Activated CD4-positive, alpha-beta memory T cell treated with anti-CD3 and anti-CD28 coated beads for 36 hours (primary cell): ENCODE measurements at places on chromosomes 1 and 21.

- no peak for DNase-seq
Observed at GRCh38 chr1:1596493-1597274, 3.3 kb downstream of the FNDC10 start.

GRCh38 chr1:81232420-81232819, 568.3 kb upstream of the ADGRL2 start:
- DNase-seq: no peak

DNA sequence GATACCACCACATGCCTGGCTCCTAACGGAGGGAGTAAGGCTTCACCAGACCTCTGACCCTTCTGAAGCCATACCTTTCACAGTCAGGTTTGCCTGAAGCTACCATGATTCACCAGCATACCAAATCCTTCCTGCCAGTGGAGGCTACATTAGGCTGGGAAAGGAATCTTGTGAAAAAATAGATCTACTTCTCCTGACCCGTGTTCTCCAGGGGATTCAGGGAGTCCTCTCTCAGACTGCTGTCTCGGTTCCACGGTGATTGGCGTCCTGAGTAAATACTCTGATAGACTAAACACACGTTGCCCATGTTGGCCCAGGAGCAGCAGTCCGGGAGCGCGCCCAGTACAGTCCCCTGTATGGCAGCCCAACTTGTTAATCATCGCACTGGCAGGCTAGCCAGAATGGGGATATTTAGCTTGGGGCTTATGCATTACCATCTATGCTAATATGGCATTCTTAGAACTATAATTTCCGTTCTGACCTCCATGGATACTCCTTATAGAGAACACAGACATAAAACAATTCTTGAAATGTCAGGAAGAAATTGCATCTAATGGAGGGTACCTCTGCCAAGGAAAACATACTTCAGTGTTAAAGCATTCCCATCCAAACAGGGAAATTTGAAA, 173.2 kb downstream of the ROR1 start:
- no peak for DNase-seq

DNA sequence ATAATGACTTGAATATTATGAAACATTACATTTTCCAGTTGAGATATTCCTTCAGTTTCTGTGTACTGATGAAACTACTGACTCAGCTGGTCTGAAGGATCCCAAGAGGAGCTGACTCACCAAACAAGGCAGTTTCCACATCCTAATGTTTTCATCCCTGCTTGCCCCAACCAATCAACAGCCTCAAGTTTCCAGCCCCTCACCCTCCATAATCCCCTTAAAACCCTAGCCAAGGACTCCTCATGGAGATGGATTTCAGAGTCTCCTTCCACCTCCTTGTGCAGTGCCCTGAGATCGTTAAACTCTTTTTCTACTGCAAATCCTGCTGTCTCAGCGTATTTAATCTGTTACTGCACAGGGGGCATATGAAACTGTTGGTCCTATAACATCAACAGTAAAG, 83.1 kb upstream of the HAO2 start:
- no peak for DNase-seq

DNA sequence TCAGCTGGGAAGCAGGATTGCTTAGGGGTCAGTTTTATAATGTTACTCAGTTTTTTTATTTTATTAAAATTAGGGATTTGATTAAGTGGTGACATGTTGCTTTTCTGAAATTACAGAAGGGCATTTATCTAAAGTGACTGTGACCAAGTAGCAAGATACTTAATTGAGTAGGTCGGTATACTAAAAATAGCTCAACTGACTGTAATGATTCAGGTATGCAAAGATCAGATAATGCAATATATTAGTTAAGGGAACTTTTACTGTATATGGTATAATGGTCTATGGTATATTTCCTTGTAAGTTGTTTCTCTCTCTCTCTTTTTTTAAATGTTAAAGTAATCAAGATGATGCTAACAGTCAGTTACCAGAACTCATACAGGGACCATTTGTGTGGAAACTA, 26.2 kb downstream of the RLF start:
- DNase-seq: no peak

DNA sequence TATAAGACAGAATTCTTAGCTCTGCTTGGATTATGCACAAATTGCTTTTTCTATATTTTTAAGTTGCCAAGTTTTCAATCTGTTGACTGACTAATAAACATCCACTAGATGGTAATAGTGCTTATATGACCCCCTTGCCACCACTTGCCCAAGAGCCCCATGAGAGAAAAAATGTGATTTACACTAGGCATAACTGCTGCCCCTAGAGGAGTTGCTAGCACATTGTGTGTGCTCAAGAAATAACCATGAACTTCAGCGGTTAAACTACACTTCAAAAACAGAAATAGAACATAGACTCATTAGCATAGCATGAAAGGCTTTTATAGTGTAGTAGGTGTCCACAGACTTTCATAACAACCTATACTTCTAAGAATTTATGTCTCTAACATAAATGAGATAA, 61.4 kb downstream of the BRINP3 start:
- DNase-seq: no peak

DNA sequence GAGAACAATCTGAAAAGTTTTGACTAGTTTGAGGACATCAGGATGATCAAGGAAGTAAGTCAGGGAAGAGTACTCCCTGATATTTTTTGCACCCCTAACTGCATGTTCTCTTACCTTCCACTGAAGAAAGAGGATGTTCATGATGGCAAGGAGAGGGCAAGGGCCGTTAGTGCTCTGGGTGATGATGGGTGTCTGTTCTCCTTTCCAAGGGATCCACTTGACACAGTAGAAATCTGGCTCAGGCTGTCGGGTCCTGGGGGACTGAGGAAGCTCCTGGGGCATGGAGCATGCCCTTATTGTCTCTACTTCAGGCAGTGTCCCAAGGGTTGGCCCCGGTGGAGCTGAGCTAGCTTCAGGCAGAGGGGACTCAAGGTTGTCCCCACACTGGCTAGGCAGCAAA, 4.7 kb downstream of the MINDY1 start:
- DNase-seq: no peak

DNA sequence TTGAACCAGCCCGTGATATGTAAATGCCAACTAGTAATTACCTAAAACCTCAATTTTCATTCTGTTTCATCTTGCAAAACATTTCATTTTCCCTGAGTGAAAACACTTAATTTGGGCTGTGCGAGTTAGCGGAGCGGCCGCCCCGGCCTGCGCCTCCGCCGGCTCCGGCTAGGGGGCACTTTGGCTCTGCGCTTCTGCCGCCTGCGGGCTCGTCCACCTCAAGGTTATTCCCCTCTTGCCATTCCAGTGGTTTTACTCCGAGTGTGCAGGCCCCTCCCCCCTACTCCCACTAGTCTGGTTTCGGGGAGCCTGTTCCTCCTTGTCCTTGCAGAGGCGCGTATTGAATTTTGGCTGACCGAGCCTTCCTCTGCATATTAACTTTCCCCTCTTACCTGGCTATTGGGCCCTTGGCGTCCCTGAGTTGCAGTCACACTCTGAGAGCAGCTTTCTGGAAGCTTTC, 55.6 kb downstream of the PEX14 start:
- DNase-seq: no peak

DNA sequence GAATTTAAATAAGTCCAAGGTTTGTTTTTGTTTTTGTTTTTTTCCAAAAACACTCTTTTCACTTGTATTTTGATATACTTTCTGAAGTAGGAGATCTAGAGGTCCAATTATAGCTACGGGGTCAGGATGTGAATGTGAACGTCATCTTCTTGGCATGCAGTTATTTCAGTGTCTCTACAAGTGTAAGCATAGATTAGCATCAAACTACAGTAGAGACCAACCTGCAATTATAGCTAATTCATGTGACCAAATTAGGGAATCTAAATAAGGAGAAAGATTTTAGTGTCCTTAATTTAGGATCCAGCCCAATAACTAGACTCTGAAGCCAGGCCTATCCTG, 107.3 kb upstream of the PALMD start:
- no peak for DNase-seq

DNA sequence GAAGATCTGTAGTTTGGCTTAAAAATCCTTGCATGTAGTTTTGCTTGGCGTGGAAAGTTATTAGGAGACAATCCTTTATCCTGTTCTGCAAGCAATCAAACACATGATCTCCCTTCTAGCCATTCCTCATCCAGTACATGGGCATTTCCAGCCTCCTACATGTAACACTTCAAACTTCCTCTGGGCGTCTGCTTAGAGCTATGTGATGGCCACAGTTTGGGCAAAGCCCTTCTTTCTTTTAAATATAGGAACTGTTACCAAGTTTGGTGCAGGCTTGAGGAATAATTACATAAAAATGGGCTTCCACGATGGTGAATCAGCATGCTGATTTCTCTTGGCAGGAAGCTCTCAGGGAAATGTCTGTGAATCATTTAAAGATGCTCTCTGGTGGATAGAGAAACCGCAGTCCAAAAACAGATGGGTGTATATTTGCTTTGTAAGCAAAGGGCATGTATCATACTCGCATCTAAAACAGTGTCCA, 176.9 kb upstream of the FMN2 start:
- no peak for DNase-seq

DNA sequence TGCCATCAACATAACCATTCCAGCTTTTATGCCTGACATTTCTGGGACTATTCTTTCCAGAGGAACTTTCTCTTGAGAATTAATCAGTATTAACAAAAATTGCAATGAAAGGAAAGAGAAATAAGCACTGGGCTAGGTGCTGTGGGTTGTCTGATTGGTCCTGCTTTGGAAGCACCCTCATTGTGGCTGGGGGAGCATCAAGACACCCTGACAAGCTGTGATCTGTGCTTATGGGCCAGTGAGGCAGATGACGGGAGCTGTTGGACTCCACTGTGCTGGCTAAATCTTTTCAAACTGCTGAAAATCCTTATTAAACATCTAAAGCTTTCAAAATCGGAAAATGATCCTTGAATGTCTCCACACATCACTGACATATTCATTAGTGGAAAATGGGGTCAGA, 20.0 kb downstream of the UBASH3A start:
- DNase-seq: no peak

- DNase-seq: no peak
Observed at GRCh38 chr1:108190686-108191416, 9.3 kb downstream of the SLC25A24 start.

- DNase-seq: no peak
Observed at GRCh38 chr1:232951605-232952004, 1.2 kb downstream of the NTPCR start.

GRCh38 chr21:38825921-38826320, 20.2 kb downstream of the ETS2 start:
- DNase-seq: no peak

DNA sequence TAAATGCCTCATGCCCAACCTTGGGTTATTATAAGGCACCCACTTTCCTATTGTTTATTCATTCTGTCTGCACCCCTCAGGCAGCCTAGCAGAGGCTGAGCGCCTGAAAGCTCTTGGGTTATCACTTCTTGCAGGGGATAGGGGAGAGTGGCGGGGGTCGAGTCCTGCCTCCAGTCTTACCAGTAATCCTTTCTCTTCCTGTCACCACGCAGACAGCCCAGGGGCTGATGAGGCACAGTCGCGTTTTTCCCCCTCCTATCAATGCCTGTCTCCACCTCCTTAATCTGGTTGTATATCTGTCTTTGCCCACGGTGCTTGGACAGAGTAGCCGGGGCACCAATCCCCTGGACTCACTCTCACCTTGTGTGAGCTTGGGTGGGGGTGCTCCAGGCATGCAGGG, 733.1 kb downstream of the MATN1 start:
- no peak for DNase-seq

DNA sequence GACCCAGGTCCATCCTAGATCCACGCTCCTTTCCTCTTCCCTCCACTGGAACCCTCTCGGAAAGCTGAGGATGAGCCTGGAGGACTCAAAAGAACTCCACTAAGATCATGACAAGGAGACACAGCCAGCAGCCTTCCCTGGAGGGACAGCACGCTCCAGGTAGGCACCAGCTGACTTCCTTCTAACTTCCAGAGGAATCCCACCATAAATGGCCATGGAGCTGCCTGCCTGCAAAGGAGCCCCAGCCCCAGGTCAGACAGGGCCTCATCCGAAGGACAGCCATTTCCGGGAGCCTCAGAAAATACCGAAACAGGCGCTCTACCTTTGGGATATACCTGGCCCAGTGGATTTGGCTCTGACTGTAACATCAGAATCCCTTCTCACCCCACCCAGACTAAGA, 4.1 kb downstream of the SH3BP5L start:
- peak; percentile 3 for DNase-seq

- peak; percentile 84 for DNase-seq
Observed at GRCh38 chr1:67053785-67054772, at the start of gene SLC35D1. Gene SLC35D1 (minus strand): TSS chr1:67054148. CDS start chr1:67054013, 135 bp downstream.

- no peak for DNase-seq
Observed at GRCh38 chr21:42032266-42032665, 22.1 kb upstream of the ZBTB21 start.

DNA sequence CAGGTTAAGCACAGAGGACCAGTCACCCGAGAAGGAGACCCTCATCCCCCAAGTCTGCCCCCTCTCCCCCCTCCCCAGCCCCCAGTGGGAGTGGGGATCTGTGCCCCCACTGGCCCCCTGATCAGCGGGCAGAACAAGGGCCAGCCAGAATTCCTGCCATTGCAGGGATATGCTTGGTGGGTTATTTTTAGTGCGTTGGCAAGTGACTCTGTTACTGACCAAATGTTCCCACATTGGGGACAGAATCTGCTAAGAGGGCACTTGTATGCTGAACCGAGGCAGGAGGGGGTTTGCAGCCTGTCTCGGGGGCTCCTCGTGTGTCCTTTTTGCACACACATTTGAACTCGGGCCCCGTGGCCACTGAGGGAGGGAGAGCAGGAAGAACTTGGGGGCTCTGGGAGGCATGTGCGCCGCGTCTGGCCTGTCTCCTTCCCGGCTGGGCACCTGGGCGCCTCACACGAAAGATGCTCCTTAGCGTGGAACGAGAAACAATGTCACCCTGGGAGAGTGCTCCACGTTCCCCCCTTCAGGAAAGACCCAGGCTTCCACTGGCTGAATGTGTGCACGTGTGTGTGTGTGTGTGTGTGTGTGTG, 66.4 kb upstream of the CASZ1 start:
- no peak for DNase-seq

- peak; percentile 18 for DNase-seq
Observed at GRCh38 chr1:33624991-33625870, 152.8 kb downstream of the ZSCAN20 start.

DNA sequence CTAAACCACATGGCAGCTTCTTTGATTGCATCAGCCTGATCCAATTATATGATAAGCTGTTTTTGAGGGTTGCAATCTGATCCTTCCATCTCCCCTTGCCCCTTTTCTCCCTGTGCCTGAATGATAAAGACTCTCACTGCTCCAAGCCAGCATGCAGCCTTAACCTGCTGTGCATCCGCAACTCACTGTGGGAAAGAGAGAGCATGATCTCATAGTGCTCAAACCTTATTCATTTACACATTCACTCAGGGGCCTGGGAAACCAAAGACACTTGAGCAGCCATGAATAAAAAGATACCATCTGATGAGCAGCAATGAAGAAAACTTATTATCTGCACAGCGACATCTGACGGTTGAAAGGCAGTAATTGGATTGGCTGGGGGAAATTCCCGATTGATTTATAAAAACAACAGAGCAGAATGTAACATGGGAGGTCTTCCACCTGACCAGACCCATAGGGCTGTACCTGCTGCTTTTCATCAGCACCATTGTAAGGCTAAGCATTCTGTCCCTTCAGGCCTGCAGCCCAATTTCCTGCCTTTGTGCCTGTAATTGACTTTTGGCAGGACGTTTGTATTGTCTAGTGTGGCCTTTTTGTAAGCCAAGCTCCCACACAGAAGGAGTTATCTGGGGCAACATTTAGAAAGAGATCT, 62.5 kb downstream of the KIAA0040 start:
- DNase-seq: no peak

- DNase-seq: no peak
Observed at GRCh38 chr1:75559136-75559535, 51.8 kb downstream of the SLC44A5 start.
